ENCODE measurements at places on chromosomes 2 and 18.

DNA sequence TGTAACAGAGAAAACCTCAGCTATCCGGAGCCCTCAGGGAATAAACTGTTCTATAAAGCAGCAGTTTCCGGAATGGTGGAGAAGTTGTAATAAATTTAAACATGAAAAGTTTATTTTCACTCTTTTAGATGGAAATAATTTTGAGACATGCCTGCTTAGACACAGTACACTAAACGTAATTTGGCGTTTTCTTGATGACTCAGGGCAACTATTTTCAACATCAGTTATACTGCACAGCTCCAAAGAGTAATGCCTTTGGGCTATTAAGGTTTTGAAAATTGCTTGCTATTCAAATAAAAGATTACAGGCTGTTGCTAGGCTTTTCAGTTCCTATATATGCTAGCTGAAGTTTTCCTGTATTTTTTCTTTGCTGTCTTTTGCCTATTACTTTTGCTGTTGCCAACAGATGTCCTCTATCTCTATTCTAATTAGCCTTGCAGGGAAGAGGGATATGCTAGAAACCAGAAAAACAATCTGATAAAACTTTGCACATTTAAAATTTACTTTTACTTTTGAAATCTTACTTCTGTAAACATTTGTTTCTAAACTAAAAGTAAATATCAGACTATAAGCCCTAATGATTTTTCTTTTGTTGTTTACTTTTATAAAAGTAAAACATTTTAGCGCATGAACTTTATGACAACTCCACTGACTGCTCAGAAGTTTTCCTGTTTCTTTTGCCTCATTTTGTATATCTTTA is 113.4 kb upstream of the WDSUB1 start:
- no peak for DNase-seq

DNA sequence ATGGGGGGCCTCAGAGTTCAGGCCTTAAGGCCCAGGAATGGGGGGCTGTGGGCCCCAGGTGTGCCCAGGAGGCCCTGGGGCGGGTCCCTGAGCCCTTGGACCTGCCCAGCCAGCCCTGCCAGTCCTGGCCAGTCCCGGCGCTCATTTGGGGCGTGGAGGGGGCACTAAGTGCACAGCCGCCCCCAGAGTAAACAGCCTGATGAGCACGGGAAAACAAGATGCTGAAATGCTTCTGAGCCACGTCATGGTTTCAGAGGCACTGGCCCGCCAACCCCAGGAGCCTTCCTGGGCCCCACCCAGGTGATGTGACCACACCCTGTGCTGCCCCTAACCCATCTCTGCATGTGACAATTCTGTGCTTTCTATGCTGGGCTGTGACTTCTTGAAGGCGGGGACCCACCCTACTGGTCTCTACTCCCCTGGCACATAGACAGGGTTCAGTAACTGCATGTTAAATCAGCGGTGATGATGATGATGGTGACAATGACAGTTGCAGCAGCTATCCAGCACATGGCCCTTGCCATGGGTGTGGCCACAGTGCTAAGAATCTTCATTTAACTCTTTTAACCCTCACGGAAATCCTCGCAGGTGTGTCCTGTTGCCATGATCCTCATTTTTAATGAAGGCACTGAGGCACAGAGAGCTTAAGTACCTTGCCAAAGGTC is 28.1 kb upstream of the ASPRV1 start:
- DNase-seq = no peak

GRCh38 chr2:137960223-137960622 is 4.0 kb upstream of the HNMT start:
- DNase-seq = no peak

DNA sequence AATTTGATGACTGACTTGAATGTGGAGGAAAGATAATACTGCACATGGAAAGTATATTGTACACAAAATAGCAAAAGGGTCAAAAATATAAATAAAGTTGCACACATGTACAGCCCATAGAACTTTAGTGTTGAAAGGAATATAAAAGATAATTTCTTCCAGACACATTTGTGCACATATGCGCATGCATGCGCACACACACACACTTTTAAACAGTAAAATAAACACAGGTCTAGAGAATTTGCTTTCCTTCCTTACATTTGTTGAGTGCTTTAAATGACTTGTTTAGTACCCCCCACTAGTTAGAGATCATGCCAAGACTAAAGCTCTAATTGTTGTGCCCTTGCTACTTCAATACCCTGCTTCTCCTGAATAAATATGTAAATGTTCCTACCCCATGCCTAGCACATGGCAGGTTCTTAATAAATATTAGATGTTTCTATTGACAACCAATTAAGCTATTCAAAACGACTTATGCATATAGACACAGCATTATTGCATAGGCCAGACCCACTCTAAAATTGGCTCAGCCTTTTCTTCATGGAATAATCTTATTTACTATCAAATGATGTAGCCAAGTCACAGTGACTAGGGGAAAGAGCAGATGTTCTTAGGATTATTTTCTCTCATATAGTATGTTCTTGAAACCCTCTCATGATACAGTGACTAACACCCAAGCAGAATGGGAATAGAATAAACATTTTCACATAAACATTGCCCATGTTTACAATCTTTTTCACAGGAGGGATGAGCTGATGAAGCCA is 165.5 kb upstream of the ACVR2A start:
- no peak for DNase-seq

- DNase-seq = no peak
Observed at GRCh38 chr2:207332480-207333212, 166.9 kb upstream of the KLF7 start.

DNA sequence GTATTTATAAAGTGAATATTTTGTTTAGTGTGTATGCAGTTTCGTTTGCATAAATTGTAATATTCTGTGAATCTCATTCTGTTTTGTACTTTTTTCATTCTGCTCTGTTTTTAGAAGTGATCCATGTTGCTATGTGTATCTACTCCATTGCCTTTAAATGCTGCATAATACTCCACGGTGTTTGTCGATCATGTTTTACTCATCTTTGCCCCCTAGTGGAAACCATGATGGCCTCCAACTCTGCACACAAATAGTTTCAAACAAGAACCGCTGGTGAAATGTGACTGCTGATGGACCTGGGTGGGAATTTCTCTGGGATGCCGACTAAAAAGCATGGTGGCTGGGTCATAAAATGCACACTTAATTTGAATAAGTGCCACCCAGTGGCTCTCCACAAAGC is 32.0 kb upstream of the SKOR2 start:
- no peak for DNase-seq
